CD4-positive, alpha-beta memory T cell (primary cell): ENCODE measurements at places on chromosomes 1 and 21.

- no peak overlapping the region for H3K4me3 ChIP-seq
- H3K27ac ChIP-seq: no peak overlapping the region
- H3K27me3 ChIP-seq: no peaks in the 10 kb centered on the region
- H3K4me1 ChIP-seq: peaks cover 8% of the 10 kb centered on the region
These were observed 74.1 kb downstream of the SERINC2 start for GRCh38 chr1:31487143-31487542.

- no peak for DNase-seq
- H3K27me3 ChIP-seq: no peaks in the 10 kb centered on the region
These were observed 213.7 kb downstream of the PBX1 start for GRCh38 chr1:164772635-164773034.

DNA sequence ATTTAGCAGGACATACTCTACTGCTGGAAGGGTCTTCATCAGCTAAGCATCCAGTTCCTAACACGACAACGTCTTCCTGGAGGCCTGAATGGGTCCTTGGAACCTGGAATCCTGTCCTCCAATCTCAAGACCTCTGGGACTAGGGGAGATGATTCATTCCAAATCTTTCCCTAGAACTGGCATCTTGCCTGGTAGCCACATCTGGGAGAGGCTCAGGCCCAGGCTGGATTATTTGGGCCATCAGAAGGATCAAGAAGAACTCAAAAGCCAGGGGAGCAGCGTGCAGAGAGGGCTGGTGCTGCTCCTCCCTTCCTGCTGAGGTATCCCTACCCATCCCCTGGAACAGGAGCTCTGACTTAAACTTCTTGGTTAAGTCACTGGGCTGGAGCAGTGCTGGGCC lies 2.8 kb upstream of the PHLDA3 start:
- peaks cover 7% of the 10 kb centered on the region for H3K4me1 ChIP-seq
- H3K27ac ChIP-seq: no peak overlapping the region
- no peak overlapping the region for H3K4me3 ChIP-seq
- no peaks in the 10 kb centered on the region for H3K27me3 ChIP-seq

- no peaks in the 10 kb centered on the region for H3K4me1 ChIP-seq
- no peak overlapping the region for H3K27ac ChIP-seq
- no peaks in the 10 kb centered on the region for H3K27me3 ChIP-seq
- no peak for DNase-seq
- H3K4me3 ChIP-seq: no peak overlapping the region
- H3K36me3 ChIP-seq: no peaks in the 10 kb centered on the region
These were observed 24.8 kb upstream of the ANGPTL3 start for GRCh38 chr1:62572476-62572875.

GRCh38 chr21:29029524-29029923 lies 5.1 kb downstream of the USP16 start:
- H3K27me3 ChIP-seq: no peaks in the 10 kb centered on the region
- H3K4me1 ChIP-seq: peaks cover 30% of the 10 kb centered on the region
- no peak overlapping the region for H3K4me3 ChIP-seq
- peaks cover 35% of the 10 kb centered on the region for H3K36me3 ChIP-seq

DNA sequence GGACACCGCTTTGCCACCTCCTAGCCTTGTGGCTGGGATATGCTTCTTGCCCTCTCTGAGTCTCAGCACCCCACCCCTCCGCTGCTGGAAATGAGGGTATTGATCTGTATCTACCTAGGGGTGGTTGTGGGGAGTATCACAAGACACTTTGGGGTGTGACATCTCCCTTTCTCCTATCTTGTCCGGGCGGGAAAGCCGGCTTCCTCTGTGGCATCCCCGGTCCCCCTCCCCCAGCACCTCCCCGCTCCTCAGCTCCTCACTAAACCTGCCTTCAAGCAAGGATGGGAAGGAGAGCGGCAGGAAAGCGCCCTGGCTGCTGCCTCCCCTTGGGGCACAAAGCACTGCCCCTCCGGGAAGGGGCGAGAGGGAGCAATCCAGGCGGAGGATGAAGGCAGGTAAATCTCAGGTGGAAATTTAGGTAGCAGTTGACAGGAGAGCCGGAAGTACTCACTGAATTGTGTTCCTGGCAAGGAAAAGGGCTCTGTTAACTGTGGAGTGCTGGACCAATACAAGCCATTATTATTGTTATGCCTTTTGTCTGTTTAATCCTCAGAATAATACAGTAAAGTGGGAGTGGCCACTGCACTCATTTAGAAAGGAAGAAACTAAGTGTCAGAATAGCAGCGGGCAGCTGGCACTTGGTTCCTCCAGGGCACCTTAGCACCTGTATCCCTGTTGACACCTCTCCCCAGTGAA lies 49.0 kb upstream of the LRP8 start:
- H3K4me1 ChIP-seq: no peaks in the 10 kb centered on the region
- no peak overlapping the region for H3K4me3 ChIP-seq
- no peak for DNase-seq

DNA sequence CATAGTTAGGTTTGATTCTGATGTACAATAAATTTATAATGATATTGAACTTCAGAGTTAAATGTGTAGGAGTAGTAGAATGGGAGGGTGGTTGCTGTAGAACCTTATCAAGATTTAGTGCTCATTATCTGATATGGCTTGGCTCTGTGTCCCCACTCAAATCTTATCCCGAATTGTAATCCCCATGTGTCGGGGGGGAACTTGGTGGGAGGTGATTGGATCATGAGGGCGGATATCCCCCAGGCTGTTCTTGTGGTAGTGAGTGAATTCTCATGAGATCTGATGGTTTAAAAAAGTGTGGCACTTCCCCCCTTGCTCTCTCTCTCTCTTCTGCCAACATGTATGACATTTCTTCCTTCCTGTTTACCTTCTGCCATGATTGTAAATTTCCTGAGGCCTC lies 265.5 kb downstream of the GRIK1 start:
- no peak overlapping the region for H3K4me3 ChIP-seq
- no peaks in the 10 kb centered on the region for H3K36me3 ChIP-seq
- no peak overlapping the region for H3K27ac ChIP-seq
- H3K4me1 ChIP-seq: no peaks in the 10 kb centered on the region

GRCh38 chr1:245353411-245353810 lies 198.6 kb downstream of the KIF26B start:
- no peaks in the 10 kb centered on the region for H3K4me1 ChIP-seq
- H3K27me3 ChIP-seq: no peaks in the 10 kb centered on the region
- no peak overlapping the region for H3K27ac ChIP-seq
- H3K4me3 ChIP-seq: no peak overlapping the region
- no peak for DNase-seq

GRCh38 chr21:43210454-43211071 lies 41.8 kb downstream of the CRYAA start:
- H3K27me3 ChIP-seq: no peaks in the 10 kb centered on the region
- H3K27ac ChIP-seq: no peak overlapping the region
- no peak overlapping the region for H3K4me3 ChIP-seq
- no peak for DNase-seq
- no peaks in the 10 kb centered on the region for H3K4me1 ChIP-seq

- no peaks in the 10 kb centered on the region for H3K4me1 ChIP-seq
- no peak for DNase-seq
- no peaks in the 10 kb centered on the region for H3K27me3 ChIP-seq
- no peak overlapping the region for H3K27ac ChIP-seq
- H3K4me3 ChIP-seq: no peak overlapping the region
These were observed 277.2 kb downstream of the KCTD3 start for GRCh38 chr1:215844266-215844665.

DNA sequence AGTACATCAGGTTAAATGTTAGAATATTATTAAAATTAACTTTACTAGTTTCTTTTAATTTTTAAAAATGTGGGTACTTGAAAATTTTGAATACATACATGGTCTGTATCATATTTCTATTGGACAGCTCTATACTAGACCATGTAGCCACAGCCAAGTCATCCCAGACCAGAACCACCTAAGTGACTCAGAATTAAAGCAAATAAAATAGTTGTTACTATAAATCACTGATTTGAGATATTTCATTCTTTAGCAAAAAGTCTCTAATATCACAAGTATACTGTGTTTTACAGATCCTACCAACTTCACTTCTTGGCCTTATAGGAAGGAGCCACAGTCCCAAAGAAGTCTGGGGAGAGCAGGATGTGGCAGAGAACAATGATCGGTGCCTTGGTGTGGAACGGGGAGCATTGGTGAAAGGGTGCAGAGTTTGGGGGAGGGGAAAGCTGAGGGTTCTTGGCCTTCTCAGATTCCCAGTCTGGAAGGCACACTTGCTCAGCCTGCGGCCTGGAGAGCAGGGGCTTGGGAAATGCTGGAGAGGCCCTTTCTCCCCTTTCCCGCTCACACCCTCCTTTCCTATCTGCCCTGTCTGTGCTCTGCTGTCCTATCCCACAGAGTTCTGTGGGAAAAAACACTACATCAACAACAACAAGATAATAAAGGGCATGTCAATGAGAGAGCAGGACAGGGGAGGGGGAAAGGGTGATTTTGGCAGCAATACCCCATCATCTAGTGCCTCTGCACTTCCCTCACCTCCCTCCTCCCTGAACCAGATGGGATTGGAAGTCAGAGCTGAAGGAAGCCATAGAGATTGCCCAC lies 122.1 kb downstream of the NGF start:
- no peak overlapping the region for H3K4me3 ChIP-seq
- DNase-seq: no peak
- no peaks in the 10 kb centered on the region for H3K36me3 ChIP-seq
- no peak overlapping the region for H3K27ac ChIP-seq

DNA sequence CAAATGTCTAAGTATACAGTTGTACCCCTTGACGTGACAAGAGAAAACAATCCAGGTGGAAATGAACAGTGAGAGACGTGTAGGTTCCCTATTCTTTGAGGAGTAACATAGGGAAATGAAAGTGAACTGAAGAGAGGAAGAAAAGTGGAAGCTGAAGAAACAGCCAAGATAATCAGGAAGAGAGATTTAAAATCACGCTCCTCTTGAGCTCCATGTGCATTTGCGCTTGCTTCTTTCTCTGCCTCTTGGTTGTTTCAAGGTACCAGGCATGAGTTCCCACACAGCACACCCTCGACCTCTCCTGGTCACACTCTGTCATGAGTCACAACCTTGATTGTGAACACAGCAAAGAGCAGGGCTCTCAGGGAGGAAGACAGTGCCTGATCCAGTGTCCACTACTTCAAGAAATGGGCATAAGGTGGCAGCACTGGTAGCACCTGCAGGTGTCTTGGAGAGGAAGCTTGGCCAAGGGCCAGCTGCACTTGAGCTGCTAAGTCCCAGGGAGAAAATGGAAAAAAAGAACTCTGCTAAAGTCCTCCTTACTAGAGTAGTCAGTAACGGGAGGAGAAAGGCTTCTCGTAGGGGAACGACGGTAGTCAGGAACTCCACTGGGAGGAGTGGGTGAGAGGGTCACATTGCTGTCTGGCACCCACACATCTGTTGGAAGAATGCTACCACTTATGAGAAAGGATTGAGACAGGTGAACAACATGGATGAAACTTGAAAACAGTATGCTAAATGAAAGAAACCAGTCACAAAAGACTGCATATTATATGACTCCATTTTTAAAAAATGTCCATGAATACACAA lies 18.3 kb upstream of the ARID1A start:
- H3K4me3 ChIP-seq: no peak overlapping the region
- H3K27me3 ChIP-seq: no peaks in the 10 kb centered on the region
- H3K36me3 ChIP-seq: no peaks in the 10 kb centered on the region
- peak; percentile 68 for DNase-seq
- H3K4me1 ChIP-seq: peaks cover 20% of the 10 kb centered on the region

DNA sequence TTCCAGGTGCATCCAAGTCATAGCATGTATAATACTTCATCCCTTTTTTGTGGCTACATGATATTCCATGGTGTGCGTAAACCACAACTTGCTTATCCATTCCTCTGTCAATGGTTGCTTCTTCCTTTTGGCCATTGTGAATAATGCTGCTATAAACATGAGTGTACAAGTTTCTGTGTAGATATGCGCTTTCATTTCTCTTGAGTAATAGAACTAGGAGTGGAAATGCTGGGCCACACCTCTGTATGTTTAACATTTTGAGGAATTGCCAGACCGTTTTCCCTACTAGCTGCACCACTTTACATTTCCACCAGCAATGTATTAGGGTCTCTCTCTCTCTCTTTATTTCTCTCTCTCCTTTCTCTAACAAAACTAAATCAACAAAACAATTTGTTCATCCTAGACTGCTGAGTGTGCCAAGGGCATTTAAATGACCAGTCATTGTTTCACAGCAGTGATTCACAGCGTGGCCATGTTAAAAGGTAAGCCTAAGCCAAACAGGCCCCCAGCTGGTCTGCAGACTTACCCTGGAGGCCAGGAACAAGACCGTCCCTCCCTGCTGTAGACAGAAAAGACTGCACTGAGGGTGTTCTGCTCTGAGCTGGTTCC lies 53.2 kb upstream of the LYST start:
- H3K36me3 ChIP-seq: no peaks in the 10 kb centered on the region
- no peak overlapping the region for H3K4me3 ChIP-seq
- no peaks in the 10 kb centered on the region for H3K27me3 ChIP-seq
- peaks cover 33% of the 10 kb centered on the region for H3K4me1 ChIP-seq

DNA sequence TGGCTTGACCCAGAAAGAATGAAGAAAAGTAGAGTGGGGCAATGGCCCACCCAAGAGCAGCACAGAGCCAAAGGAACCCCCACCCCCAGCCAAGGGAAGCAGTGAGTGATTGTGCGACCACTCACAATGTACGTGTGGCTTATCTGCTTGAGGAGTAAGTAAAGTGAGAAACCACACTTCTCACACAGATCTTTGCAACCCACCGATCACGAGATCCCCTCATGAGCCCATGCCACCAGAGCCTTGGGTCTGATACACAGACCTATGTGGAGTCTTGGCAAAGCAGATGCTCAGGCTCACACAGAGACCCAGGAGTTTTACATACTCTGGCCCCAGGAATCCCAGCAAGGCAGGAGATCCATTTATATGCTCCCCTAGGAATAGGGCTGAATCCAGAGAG lies 14.0 kb upstream of the SLC9C2 start:
- H3K4me3 ChIP-seq: no peak overlapping the region
- DNase-seq: no peak
- no peak overlapping the region for H3K27ac ChIP-seq

DNA sequence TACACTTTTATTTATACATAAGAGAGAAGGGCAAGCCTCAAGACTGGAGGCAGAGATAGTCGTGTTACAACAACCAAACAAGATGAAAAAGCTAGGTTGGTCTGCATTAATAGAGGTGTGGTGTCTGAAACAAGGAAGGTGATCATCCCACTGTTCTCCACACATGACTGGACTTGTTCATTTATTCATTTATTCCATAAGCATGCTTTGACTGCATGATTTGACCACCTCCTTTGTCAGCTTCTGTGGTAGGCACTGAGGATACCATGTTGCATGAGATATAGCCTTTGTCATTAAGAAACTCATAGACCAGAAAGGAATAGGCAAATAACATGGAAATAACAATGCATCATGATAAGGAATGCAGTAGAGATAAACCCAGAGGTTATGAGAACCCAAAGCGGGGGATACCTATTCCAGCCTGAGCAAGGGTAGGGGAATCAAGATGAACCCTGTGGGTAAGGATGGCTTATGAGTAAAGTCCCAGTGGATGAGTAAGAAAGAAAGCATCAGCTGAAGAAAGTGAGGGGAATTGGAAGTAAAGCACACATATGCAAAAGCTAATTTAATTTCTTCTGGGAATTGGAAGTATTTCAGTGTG lies 173.7 kb upstream of the FGGY start:
- H3K4me3 ChIP-seq: no peak overlapping the region
- H3K27me3 ChIP-seq: no peaks in the 10 kb centered on the region
- no peak for DNase-seq
- peaks cover 16% of the 10 kb centered on the region for H3K4me1 ChIP-seq

DNA sequence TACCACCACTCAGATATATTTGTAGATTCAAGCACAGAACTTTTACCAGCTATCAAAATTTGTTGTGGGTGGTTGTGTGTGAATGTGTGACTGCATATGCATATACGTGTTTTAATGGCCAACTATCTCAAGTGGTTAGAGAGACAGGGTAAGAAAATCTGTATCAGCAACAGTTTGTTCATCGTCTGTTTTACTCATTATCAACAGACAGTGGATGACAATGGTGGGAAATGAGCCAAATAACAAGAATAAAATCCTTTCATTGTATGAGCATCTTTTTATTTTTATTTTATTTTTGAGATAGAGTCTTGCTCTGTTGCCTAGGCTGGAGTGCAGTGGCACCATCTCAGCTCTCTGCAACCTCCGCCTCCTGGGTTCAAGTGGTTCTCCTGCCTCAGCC lies 22.7 kb upstream of the DYNLT5 start:
- DNase-seq: no peak
- no peak overlapping the region for H3K4me3 ChIP-seq
